ENCODE measurements at places on chromosomes 5 and 9.

DNA sequence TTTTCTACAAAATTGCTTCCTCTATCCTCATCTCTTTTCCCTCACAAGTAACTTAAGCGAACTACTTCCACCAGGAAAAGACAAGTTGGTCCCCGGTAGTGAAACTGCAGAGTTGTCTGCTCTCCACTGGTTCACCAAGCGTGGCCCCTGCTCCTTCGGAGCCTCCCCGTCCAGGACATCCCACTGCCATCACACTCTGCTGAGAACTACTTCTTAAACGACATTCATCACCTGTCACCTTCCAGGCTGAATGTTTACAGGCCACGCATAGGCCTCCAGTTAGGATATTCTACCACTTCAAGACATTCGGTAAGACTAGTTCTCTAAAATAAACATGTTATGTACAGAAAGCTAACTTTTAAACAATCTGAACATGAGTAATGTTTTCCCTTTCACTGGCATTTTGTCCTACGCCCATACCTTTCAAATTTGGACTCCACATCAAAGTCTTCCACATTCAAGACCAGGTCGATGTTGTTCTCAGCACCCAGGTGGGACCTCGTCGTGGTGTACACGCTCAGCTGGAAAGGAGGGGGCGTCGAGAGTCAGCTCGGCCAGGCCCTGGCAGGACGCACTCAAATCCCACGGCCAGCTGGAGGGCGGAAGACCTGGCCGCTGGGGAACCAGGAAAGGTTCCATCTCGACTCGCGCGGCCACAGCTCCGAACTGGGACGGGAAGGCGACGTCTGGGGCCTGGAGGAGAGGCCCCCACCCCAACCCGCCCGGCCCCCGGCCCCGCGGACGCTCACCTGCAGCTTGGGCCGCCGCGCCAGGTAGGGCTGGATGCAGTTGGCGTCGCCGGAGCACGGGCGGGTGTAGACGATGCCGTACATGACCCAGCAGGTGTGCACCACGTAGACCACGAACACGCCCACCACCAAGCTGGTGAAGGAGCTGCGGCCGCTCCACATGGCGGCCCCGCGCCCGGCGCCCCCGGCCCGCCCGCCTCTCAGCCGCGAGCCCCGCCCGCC lies 683 bp downstream of the CLPTM1L start:
- DNase-seq = no peak

- no peak for DNase-seq
These were observed 115.6 kb upstream of the COL5A1 start for GRCh38 chr9:134525841-134526583.

DNA sequence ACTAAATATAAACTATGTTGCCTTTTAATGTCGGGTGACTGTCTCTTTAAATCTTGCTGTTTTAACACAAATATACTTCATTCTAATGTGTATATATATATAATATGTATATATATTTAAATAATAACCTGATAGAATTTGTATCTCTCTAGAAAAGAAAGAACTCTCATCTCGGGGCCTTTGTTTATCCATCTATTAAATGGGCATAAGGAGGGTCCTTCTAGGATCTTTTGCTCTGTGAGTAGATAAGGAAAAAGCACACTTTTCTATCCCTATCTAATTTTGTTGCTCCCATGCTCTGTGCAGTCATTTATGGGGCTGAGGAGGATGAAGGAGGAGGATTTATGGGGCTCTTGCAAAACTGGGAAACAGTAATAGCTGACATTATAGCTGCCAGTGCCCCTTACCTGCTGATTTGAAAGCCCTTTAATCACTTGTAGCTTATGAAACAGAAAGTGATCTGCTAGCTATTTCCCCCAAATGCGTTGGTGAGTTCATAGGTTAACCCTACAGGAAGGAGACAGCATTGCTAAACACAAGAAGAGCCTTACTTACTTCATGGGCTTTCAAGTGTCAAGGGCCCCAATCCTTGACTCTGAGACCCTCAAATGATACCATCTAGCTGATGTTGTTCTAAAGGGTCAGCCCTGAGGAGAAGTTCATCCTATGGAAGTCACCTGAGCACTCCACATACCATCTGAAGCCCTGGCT lies 5.8 kb upstream of the PPARGC1B start:
- peak; percentile 72 for DNase-seq

- no peak for DNase-seq
These were observed 17.3 kb downstream of the VAV2 start for GRCh38 chr9:133974631-133975341.

DNA sequence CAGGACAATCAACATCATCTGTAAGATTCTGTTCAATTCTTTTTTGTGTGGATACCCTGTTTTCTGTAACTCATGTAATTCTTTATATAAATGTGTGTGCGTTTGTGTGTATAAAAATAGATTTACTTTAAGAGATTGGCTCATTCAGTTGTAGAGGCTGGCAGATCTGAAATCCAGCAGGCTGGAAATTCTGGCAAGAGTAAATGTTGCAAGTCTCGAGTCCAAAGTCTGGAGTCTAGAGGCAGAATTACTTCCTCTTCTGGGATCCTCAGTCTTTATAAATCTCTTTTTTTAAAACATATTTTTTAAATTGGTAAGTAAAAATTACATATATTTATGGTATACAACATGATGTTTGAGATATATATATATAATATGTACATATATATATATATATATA lies 202.1 kb upstream of the TMEM161B start:
- no peak for DNase-seq

- DNase-seq = no peak
These were observed 161.9 kb downstream of the MAPKAP1 start for GRCh38 chr9:125544988-125545651.

GRCh38 chr5:132962429-132963021 lies 909 bp downstream of the AFF4 start:
- DNase-seq = peak; percentile 19

GRCh38 chr9:107323836-107324585 lies 40.9 kb downstream of the RAD23B start:
- DNase-seq = no peak

- no peak for DNase-seq
These were observed 75.6 kb upstream of the ZSWIM6 start for GRCh38 chr5:61256474-61256873.

DNA sequence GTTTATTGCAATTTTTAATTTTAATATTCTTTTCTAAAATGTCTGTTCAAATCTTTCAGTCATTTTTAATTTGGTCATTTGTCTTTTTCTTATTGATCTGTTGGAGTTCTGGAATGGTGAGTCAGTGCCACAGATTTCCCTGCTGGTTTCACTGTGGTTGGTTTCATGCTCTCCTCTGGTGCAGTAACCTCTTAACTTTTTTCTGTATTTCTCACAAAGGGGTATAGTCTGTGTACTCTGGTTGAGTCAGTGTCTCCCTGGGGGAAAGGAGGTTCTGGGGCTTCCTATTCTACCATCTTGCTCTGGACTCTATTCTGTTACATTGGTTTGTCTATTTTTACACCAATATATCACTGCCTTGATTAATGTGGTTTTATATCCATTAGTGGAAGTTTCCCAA lies 178.8 kb downstream of the CSNK1G3 start:
- no peak for DNase-seq

DNA sequence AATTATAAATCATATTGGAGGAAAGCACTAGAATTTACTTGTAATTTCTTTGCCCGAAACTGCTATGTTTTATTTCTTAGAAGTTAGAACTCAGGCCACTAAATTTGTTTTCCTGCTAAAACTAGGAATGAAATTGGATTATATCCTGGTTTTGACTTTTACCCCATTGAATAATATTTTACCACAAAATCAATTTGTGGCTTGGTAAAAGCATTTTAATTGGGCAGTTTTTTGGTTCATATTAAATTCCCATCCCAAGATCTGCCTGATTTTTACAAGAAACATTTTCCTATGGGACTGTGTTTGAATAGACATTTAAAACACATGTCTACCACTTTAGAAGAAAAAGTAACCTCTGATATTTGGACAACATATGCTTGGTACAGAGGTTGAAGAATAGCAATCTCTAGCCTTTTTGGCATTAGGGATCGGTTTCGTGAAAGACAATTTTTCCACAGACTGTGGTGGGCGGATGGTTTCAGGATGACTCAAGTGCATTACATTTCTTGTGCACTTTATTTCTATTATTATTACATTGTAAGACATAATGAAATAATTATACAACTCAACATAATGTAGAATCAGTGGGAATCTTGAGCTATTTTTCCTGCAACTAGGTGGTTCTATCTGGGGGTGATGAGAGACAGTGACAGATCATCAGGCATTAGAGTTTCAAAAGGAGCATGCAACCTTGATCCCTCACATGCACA lies 565.6 kb downstream of the PRR16 start:
- DNase-seq = no peak

DNA sequence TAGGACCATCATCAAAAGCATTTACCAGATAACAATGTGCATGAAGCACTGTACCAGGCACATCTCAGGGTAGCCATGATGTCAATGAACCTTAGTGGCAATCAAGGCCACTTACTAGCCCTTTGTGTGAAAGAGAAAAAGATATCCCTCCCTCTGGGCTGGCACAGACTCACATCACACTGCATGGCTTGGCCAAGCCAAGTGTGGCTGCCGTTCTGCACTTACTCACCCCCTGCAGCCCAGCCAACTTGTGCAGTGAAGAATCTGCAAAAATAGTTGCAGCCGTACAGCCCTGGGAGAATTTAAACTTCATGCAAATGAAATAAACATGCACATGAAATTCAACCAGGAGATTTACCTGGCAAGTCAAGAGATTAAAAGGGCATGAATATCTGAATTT lies 333.5 kb downstream of the DEPDC1B start:
- DNase-seq = no peak

DNA sequence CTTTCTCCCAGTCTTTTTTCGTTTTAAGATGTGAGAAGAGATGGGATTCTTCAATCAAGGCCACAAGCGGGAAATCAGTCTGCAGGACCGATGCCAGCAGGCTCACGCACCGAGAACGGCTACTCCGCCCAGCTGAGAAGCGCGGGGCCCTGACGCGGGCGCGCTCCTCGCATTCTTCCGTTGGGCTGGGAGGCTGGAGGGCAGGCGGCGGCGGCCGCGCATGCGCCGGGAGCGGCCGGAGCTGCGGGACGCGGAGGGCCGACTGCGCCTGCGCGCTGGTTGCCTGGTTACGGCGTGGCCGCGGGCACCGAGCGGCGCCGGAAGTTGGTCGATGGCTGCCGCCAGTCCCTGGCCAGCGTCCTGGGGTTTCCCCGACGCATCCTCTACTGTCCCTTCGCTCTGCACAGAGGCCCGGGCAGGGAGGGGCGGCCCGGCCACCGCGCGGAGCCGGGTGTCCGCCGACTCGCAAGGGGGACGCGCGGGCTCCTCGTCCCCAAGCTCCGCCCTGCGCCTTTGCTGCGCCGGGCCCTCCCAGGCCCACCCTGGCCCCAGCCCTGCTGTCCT lies 831 bp upstream of the SEC16A start:
- DNase-seq = peak; percentile 72

DNA sequence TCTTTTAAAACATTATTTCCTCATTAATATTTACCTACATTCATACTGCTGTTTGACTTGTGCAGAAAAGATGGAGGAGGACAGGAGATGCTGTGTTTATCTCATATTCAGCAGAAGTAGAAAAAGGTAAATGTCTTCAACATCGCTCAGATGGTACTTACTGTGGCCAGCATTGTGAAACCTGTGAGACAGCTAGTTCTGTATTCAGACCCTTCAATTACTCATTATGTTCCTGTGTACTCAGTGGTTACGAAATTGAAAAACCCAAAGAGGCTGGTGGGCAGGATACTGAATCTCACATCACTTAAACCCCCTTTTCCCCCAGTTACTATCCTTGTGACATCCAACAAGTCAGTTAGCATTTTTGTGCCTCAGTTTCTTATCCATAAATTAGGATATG lies 216.0 kb downstream of the KDM4C start:
- no peak for DNase-seq

DNA sequence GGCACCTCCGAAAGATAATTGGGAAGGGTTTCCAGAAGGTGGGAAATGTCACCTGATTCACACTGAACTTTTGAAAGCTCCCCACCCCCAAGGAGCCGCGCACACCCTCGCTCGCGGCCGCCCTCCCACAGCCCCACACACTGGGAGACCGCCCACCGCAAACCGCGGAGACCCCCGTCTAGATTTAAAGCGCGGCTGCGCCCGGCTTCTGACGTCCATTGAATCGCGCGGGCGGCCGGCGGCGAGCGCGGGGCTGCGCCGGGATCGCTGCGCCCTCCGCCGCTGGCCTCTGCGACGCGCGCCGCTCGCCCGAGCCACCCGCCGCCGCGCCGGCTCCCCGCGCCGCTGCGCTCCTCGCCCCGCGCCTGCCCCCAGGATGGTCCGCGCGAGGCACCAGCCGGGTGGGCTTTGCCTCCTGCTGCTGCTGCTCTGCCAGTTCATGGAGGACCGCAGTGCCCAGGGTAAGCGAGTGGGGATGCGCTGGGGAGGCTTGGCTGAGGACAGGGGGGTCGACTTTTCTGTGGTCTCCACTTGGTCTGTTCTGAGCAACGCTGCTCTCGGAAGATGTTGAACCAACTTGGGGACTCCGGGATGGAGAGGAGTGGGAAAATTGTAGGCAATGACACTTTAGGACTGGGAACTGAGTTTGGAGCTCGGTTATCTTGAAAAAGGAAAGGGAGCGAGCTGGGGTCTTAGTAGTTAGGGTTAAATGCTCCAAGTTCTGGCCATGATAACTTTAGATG lies at the start of gene FST:
TSS of gene FST (plus strand) at position 214 of the 743 bp plus-strand sequence. CDS start at position 377, 163 bp downstream.
- no peak for DNase-seq

DNA sequence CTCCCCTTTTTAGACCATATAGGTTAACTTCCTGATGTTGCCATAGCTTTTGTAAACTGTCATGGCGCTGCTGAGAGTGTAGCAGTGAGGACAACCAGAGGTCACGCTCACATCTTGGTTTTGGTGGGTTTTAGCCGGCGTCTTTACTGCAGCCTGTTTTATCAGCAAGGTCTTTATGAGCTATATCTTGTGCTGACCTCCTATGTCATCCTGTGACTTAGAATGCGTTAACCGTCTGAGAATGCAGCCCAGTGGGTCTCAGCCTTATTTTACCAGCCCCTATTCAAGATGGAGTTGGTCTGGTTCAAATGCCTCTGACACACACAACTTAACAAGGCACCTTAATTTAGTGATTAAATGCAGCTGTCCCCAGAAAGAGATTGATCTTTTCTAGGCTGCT lies 23.9 kb upstream of the KDM4C start:
- no peak for DNase-seq

DNA sequence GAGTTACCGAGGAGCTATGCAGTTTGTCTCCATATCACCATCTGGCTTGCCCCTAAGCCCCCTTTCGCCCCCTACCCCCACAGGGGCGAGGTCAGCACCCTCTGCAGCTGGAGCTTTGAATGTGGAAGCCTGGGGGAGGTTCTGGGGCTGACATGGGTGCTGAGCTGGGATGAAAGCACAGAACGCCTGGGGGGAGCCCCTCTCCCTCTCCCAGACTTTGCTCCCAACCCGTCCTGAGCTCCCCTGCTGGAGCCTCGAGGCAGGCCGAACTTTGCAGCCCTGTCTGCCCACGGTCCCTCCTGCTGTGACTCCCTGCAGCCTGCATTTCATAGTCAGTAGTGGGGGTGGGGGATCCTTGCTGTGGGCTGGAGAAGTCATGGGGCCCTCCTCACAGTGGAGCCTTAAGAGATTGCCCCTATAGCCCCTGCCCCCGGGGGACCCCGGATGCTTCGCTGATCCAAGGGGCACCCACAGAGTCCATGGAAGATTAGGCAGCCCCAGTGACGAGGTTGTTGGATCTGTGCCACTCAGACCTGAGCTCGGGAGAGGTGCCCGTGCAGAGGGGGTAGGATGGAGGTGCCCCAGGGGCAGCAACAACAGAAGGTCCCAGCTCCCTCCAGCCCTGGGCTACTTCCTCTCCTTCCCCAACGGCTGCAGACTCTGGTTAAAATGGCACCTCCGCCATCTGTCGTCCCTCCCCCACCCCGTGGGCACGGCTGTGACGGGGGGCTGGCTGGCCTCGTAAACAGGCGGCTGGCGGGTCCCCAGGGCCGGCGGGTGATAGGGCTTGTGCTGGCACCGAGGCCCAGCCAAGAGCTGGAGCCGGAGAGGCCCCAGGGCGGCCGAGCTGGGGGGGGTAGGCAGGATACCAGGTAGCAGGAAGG lies 162.0 kb downstream of the C9orf50 start:
- no peak for DNase-seq

All from Jurkat, Clone E6-1 (cell line).